Right cardiac atrium (tissue), 5 donors: ENCODE measurements at places on chromosomes 1 and 21. TPM values are rescaled to one million over a fixed set of nuclear protein-coding genes. Genes with fewer than 3 reads are reported as not detected.

GRCh38 chr1:221809091-221810029, 67.5 kb upstream of the DUSP10 start:
- no peak for DNase-seq

DNA sequence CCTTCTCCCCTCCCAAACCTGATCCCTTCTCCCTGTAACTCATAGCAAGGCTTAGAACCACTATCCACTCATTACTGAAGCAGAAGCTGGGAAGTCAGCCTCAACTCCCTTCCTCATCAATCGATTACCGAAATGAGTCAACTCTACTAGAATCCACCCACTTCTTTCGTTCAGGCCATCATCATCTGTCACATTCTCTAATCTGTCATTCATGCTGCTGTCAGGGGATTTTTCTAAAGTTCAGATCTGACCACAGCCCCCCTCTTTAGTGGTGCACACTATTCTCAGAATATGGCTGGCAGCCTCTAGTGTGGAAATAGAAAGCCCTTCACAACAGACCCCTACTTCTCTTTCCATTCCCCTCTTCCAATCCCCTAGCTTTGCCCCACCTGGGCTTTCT, 5.1 kb downstream of the NT5C1A start:
- no peak for DNase-seq

DNA sequence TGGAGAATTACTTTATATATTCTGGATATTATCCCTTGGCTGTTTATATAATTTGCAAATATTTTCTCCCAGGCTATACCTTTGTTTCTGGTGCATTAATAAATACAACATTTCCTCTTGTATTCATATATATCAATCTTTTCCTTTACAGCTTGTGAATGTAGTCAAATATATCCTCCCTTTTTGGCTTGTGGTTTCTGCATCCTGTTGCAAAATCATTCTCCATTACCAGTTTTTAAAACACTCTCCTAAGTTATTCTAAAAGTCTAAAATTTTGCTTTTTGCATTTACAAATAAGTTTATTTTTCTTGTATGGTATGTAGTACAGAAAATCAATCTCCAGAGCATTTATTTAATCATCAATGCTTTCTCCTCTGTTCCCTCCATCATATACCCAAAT, 909.4 kb downstream of the ADGRL2 start:
- DNase-seq: no peak

- no peak for DNase-seq
These were observed 281.0 kb downstream of the PTPRC start for GRCh38 chr1:198919667-198920398.

- no peak for DNase-seq
These were observed 569.6 kb downstream of the SMYD3 start for GRCh38 chr1:245937316-245938045.

DNA sequence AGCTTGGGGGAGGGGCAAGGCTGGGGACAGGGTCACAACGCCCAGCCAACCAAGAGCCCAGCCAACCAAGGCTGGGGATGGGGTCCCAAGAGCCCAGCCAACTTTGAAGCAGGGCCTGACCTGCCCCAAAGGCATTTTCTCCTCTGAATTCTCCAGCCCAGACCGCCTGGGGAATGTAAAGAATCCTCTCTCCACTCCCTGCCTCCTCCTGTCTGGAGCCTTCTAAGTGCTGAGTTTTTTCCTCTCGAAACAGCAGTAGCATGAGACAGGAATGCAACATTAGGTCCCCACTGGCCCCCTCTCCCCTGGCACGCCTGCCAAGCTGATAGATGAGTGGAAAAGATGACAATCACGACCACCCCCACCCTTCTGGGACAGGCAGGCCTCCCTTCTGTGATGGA, 17.0 kb downstream of the C1orf198 start:
- DNase-seq: no peak

Gene TTC22
- 0.06 TPM for total RNA-seq

DNA sequence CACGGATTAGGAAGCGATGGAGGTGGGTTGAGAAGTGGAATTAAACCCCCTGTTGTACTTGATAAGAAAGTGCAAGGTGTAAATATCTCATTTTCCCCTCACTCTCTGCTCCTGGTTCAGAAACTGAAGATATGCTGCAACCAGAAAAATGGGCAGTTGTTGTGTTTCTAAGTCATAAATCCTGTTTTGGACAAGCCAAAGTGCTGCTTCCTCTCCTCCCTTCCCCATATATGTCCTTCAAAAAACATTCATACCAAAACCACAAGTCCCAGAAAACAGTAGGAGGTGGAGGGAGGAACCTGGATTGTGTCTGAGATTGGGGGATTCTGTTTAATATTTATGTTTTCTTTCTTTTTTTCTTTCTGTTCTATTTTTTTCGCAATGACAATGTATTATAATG, 13.6 kb upstream of the ZNF362 start:
- no peak for DNase-seq

- DNase-seq: no peak
These were observed 126.5 kb downstream of the AKT3 start for GRCh38 chr1:243723458-243724043.
